ENCODE measurements at places on chromosomes 12 and 14.
A peak's percentile ranks its signal among the peaks of the same experiment; 100 is the strongest.

GRCh38 chr12:124530637-124531263, 36.7 kb downstream of the NCOR2 start:
- peaks cover 23% of the 10 kb centered on the region for H3K36me3 ChIP-seq
- H3K27ac ChIP-seq, result no peak overlapping the region
- H3K27me3 ChIP-seq, result no peaks in the 10 kb centered on the region

GRCh38 chr12:104414581-104415341, 42.0 kb upstream of the CHST11 start:
- H3K27me3 ChIP-seq, result no peaks in the 10 kb centered on the region
- H3K27ac ChIP-seq, result no peak overlapping the region
- peak; percentile 5 for DNase-seq

GRCh38 chr12:65188179-65188701, 18.9 kb downstream of the LEMD3 start:
- no peak overlapping the region for H3K27ac ChIP-seq
- peaks cover 22% of the 10 kb centered on the region for H3K4me1 ChIP-seq
- H3K36me3 ChIP-seq, result peaks cover 4% of the 10 kb centered on the region
- no peak for DNase-seq
- H3K27me3 ChIP-seq, result no peaks in the 10 kb centered on the region
- no peak overlapping the region for H3K4me3 ChIP-seq

DNA sequence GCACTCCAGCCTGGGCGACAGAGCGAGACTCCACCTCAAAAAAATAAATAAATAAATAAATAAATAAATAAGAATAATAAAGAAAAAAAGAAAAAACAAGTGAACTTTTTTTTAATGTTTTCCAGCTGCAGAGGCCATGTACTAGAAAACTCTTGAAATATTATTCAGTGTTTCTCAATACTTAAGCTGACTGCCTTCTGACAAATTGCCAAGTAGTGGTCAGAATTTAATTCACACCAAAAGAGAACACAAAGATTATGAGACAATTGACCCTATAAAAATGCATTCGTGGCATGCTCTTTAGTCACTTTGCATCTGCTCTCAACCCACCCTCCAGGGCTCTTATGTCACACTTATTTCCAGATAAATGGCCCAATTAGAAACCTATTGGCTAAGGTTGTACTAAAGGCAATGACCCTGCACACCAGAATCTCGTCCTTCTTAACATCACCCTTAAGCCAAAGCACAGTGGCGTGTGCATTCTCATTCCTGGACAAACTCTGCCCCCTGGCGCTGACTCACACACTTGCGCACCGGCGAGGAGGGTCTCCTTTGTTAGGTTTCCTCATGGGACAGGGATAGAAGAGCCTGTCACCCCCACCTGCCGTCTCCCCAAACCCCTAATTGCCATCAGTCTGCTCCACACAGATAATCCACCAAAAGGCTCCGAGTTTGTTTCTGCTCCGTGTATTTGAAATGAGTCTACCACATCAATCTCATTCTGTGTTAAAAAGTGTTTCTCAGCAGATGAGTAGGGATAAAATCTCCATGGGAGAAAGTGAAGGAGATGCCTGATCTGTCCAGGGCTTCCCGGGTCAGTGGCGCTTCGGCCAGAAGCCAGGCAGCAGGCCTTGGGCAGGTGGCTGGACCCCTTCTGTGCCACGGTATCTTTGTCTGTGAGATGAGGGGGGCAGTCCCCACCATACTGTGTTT, 73.1 kb upstream of the CEP83 start:
- peak; percentile 80 for DNase-seq
- H3K27ac ChIP-seq, result no peak overlapping the region
- no peak overlapping the region for H3K4me3 ChIP-seq
- no peaks in the 10 kb centered on the region for H3K27me3 ChIP-seq

- no peaks in the 10 kb centered on the region for H3K27me3 ChIP-seq
- no peak overlapping the region for H3K27ac ChIP-seq
- H3K36me3 ChIP-seq, result peaks cover 11% of the 10 kb centered on the region
- H3K4me1 ChIP-seq, result peaks cover 30% of the 10 kb centered on the region
These were observed 910 bp upstream of the NOPCHAP1 start for GRCh38 chr12:104985206-104985605.

- DNase-seq, result no peak
- H3K36me3 ChIP-seq, result peaks cover 100% of the 10 kb centered on the region
- no peak overlapping the region for H3K4me3 ChIP-seq
- no peaks in the 10 kb centered on the region for H3K4me1 ChIP-seq
- peak overlapping the region; percentile 8 for H3K27ac ChIP-seq
These were observed 33.3 kb downstream of the DYNC1H1 start for GRCh38 chr14:101997429-101998336.

DNA sequence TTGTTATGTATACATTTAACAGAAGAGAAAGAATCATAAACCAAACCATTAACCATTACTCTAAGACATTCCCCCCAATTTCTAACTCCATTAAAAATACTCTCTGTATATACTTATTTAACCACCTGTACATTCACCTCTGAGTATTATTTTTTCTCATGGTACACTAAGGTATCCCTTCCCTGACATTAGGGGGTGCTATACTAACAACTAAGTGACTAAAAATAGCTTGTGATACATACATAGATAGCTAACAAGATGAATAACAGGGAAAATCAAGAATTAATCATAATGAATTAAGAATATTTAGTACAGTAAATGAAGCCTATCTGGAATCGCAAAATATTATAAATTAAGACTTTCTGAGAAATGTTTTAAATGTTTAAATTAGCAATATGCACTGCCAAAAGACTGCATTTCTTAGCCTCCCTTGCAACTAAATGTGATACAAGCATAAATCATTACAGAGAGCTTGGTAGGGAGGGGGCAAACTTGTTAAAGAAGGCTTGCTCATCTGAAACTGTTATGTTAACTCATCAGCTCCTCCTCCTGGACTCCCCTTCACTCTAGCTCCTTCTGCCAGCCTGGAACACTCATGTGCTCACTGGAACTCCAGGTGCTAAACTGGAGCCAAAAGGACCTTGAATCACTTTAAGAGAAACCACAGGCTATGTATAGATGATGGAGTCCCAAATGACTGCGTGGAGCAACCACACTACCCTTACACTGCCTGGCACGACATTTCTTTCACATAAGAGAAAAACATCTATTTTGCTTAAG, 14.9 kb downstream of the C2CD5 start:
- H3K4me3 ChIP-seq, result no peak overlapping the region
- peaks cover 35% of the 10 kb centered on the region for H3K36me3 ChIP-seq
- DNase-seq, result peak; percentile 48
- peaks cover 7% of the 10 kb centered on the region for H3K4me1 ChIP-seq

GRCh38 chr12:4202487-4202886, 71.1 kb upstream of the CCND2 start:
- no peaks in the 10 kb centered on the region for H3K36me3 ChIP-seq
- H3K27ac ChIP-seq, result no peak overlapping the region
- DNase-seq, result no peak
- peaks cover 68% of the 10 kb centered on the region for H3K27me3 ChIP-seq

GRCh38 chr14:77844802-77845201, 44.9 kb downstream of the ADCK1 start:
- peaks cover 17% of the 10 kb centered on the region for H3K36me3 ChIP-seq
- no peaks in the 10 kb centered on the region for H3K27me3 ChIP-seq
- no peaks in the 10 kb centered on the region for H3K4me1 ChIP-seq
- no peak overlapping the region for H3K4me3 ChIP-seq
- H3K27ac ChIP-seq, result no peak overlapping the region

DNA sequence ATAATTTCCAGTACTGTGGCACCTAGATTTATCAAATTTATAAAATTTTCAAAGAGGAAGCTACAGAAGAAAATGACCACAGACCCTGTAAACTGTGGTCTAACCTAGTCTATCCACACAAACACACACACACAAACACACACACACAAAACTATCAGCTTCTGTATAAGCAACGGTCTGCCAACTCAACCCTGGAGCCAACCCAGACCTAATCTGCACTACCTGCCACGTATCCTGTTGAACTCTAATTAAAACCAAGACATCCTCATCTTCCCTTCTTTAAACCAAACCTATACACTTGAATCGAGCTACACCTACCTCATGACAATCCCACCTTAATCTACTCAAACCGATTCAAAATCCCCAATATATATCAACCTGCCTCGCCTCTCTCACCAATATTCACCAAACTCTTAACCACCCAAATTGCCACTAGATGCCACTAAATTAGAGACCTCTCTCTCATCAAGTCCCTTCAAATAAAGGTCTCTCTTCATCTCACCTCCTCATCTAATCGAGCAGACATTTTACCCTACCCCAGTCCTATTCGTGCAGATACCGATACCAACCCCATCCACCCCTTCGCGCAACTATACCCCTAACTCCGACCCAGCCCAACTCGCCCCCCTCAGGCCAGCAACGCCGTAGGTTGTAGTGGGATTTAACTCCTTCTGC, 808 bp downstream of the ACIN1 start:
- no peaks in the 10 kb centered on the region for H3K27me3 ChIP-seq
- peaks cover 21% of the 10 kb centered on the region for H3K4me1 ChIP-seq
- H3K27ac ChIP-seq, result no peak overlapping the region
- no peak for DNase-seq
- H3K36me3 ChIP-seq, result peaks cover 60% of the 10 kb centered on the region

- no peak for DNase-seq
- no peaks in the 10 kb centered on the region for H3K27me3 ChIP-seq
- no peaks in the 10 kb centered on the region for H3K4me1 ChIP-seq
- H3K4me3 ChIP-seq, result no peak overlapping the region
- peak overlapping the region; percentile 27 for H3K27ac ChIP-seq
- peaks cover 56% of the 10 kb centered on the region for H3K36me3 ChIP-seq
These were observed 39.8 kb downstream of the RNF34 start for GRCh38 chr12:121439715-121440114.

GRCh38 chr14:101859538-101859902, 98.0 kb downstream of the PPP2R5C start:
- peak overlapping the region; percentile 72 for H3K27ac ChIP-seq
- no peak for DNase-seq
- H3K36me3 ChIP-seq, result peaks cover 38% of the 10 kb centered on the region
- H3K4me3 ChIP-seq, result no peak overlapping the region
- peaks cover 15% of the 10 kb centered on the region for H3K4me1 ChIP-seq
- H3K27me3 ChIP-seq, result no peaks in the 10 kb centered on the region

- no peaks in the 10 kb centered on the region for H3K27me3 ChIP-seq
- no peak overlapping the region for H3K4me3 ChIP-seq
- H3K4me1 ChIP-seq, result no peaks in the 10 kb centered on the region
These were observed 53.3 kb upstream of the CDKN3 start for GRCh38 chr14:54343272-54344121.

- no peak overlapping the region for H3K4me3 ChIP-seq
- peak; percentile 57 for DNase-seq
- H3K27me3 ChIP-seq, result no peaks in the 10 kb centered on the region
- H3K4me1 ChIP-seq, result peaks cover 23% of the 10 kb centered on the region
- no peaks in the 10 kb centered on the region for H3K36me3 ChIP-seq
These were observed 306.2 kb upstream of the DIO3 start for GRCh38 chr14:101254805-101255764.

GRCh38 chr14:90732718-90733117, 83.5 kb downstream of the TTC7B start:
- no peaks in the 10 kb centered on the region for H3K27me3 ChIP-seq
- H3K27ac ChIP-seq, result no peak overlapping the region
- DNase-seq, result no peak
- no peak overlapping the region for H3K4me3 ChIP-seq
- H3K36me3 ChIP-seq, result no peaks in the 10 kb centered on the region

DNA sequence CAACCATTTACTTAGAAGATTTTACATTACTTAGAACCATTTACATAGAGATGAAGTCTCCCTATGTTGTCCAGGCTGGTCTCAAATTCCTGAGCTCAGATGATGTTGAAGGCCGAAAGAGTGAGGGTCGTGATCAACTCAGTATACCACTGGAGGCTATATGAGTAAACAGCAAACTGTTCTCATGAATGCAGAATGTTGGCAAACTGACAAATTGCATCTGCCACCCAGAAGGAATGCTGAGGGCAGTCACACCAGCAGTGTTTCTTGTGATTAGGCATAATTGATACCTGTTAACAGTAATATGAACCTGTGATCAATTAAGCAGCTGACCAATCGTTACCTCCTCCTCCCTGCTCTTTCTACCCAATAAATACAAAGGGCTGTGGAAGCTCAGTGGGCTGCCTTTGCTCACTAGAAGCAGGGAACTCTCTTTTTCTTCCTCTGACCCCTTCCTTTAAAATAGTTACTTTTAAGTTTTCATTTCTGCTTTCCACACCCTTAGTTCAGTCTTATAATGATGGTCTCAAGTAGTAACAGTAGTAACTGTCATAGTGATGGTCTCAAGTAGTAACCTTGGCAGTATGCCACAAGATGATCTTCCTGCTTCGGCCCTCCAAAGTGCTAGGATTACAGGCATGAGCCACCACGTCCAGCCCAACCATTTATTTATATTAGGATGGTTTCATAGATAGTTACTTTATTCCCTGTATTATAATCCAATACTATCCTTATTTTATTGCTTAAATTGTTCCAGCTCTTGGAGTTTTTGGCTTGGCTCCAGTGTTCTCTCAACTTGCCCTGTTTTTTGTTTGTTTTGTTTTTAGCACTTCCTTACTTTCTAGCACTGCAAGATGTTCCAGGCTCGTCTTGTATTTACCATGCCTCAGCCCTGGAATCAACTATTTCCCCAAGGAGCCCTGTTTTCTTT, 25.8 kb downstream of the LIMA1 start:
- H3K4me3 ChIP-seq, result peak overlapping the region; percentile 9
- no peaks in the 10 kb centered on the region for H3K27me3 ChIP-seq
- peaks cover 12% of the 10 kb centered on the region for H3K36me3 ChIP-seq
- peak overlapping the region; percentile 84 for H3K27ac ChIP-seq
- H3K4me1 ChIP-seq, result peaks cover 41% of the 10 kb centered on the region

GRCh38 chr12:131123817-131124216, 170.1 kb downstream of the ADGRD1 start:
- no peak overlapping the region for H3K4me3 ChIP-seq
- H3K27ac ChIP-seq, result no peak overlapping the region
- H3K27me3 ChIP-seq, result no peaks in the 10 kb centered on the region

DNA sequence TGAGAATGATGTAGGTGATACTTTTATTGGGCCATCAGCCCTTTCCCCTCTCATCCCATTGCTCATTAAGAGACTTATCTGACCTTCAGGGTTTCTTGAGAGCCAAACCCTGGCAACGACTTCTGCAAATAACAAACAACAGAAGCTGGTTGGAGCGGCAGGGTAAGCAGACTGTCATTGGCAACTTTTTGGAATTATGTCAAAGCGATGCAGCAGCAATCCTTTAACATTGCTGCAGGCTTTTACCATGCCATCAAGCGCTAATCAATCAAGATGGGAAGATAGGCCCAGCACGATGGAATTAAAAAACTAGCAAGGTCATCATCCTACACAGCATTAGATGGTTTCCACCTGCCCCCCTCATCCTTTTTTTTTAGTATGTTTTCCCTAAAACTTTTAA, 406.1 kb upstream of the PDE3A start:
- H3K36me3 ChIP-seq, result no peaks in the 10 kb centered on the region
- no peak for DNase-seq
- peaks cover 7% of the 10 kb centered on the region for H3K27me3 ChIP-seq
- H3K4me3 ChIP-seq, result no peak overlapping the region
- peaks cover 2% of the 10 kb centered on the region for H3K4me1 ChIP-seq

GRCh38 chr12:76399040-76399439, 50.8 kb upstream of the BBS10 start:
- no peak for DNase-seq
- no peak overlapping the region for H3K27ac ChIP-seq
- no peak overlapping the region for H3K4me3 ChIP-seq
- no peaks in the 10 kb centered on the region for H3K27me3 ChIP-seq

Measured in MCF 10A (cell line).